ENCODE measurements at places on chromosomes 5 and 9.

DNA sequence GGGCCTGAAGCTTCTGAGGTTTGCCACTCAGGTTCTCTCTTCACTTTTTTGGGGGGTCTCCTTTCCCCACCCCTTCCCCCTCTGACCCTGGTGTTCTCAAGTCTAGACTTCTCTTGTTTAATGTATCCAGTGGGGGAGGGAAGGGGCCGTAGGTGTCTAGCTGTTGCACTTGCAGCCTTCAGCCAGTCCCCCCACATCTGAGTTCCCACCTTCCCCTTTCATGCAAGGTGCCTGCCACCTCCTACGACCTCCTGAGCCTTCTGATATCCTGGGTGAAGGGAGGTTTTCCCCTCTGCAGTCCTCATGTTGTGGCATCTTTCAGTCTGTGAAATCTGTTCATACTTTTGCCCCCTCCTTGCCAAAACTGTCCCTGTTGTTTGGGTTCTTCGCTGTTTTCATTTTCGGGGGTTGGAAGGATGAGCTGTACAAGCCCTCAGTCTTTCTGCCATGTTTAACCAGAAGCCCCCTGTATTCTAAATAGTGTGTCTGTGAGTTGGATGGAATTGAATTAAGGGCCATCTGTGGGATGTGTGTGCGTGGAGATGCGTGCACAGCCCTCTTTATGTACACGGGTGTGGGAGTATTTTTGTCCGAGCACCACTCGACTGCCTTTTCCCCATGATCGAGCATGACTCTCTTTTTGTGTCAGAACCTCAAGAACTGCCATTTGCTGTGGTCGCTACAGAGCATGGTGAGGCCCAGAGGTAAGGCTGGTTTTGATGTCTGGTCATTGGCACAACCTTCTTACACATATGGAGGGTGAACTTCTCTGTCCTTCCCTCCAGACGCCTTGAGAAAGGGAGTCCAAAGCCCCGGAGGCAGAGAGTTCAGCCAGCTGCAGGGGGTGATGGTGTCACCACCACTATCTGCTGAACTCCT is 23.6 kb downstream of the PRRC2B start:
- ATAC-seq = no peak

- no peak for ATAC-seq
Observed at GRCh38 chr5:71483355-71483754, 27.9 kb downstream of the BDP1 start.

DNA sequence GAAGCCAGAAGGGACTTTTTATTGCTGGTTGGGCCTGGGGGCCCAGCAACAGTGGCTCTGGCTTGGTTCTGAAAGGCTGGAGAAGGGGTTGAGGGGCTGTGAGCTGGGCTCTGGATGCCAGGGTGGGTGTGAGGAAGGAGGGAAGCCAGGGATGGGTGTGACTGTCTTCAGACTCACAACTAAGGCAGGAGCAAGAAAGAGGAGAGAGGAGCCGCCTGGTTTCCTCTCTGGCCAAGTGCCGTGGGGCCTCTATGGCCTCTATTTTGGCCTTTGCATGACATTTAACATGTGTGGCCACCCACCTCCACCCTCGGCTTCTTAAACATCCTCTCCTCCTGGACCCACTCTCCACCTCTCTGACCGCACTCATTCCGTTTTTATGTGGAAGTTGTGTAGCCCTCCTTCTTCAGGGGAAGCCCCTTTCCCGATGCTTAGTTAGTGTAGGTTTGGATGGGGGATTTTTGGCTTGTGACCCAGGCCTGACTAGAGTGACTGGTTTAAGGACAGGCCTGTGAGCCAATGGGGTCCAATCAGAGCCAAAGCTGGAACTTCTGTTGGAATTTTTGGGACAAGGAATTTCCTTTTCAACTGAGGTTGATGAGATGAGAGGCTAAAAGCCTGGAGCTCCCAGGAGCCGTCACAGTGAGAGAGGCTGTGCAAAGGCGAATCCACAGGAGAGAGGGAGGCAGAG is 517.8 kb downstream of the CCDC171 start:
- ATAC-seq = no peak

GRCh38 chr5:11497651-11498050 is 406.6 kb downstream of the CTNND2 start:
- ATAC-seq = no peak

GRCh38 chr5:148984345-148984744 is 78.5 kb downstream of the SH3TC2 start:
- no peak for ATAC-seq

- no peak for ATAC-seq
Observed at GRCh38 chr5:105740242-105740641, 1930.5 kb downstream of the EFNA5 start.

DNA sequence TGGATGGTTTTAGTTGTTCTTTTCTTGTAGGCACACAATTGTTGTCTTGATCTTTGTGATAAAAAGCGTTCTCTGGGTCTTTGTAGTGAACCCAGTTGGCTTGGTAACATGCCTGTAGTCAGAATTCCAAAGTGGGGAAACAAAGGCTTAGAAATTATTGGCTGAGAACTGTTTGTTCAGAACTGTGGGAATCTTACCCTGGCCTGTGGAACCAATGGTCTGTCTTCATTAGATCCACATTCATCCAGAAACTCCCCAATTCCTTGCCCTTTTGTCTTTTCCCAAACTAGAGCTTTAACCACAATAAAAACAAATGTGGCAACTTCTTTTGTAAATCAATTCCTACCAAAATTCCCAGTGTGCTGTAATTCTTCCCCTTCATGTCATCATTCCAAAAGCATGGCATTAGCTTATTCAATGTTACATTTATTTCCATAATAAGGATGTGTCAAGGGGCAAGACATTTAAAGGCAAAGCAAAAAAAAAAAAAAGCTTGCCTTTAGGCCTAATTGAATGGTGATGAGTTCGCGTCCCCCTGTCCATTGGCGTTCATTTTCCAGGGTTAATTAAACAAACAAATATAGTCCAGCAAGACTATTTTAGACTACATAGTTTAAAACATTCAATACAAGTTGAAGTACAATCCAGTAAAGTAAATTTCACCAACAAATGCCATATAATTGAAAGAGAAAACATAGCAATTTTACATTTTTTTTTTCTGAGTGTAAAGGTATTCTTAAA is 249.8 kb upstream of the ZNF608 start:
- ATAC-seq = no peak

GRCh38 chr9:22141908-22142307 is 132.8 kb upstream of the CDKN2B start:
- no peak for ATAC-seq

GRCh38 chr5:2200261-2200950 is 317.7 kb upstream of the IRX4 start:
- no peak for ATAC-seq

GRCh38 chr9:14500705-14501104 is 186.8 kb upstream of the NFIB start:
- no peak for ATAC-seq

DNA sequence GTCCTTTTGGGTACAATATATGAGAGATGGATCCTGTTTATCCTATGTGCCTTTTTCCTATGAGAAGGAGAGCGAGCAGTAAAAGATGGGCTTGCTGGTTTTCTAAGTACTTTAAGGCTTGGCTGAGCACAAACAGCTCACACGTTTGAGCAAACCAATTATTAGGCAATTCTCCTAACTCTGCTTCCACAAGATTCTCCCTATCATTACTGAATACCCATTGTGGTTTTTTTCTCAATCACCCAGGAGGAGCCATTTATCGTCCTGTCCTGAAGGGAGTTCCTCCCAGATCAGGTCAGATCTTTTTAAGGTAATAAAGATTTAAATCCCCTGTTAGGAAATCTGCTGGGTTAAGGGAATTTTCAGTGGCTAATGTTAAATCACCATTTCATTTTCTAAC is 19.4 kb upstream of the C1QTNF3 start:
- ATAC-seq = no peak

- ATAC-seq = peak; percentile 77
Observed at GRCh38 chr5:143262393-143263174, 140.9 kb downstream of the NR3C1 start.

GRCh38 chr9:123326662-123327093 is 29.3 kb upstream of the CRB2 start:
- no peak for ATAC-seq

DNA sequence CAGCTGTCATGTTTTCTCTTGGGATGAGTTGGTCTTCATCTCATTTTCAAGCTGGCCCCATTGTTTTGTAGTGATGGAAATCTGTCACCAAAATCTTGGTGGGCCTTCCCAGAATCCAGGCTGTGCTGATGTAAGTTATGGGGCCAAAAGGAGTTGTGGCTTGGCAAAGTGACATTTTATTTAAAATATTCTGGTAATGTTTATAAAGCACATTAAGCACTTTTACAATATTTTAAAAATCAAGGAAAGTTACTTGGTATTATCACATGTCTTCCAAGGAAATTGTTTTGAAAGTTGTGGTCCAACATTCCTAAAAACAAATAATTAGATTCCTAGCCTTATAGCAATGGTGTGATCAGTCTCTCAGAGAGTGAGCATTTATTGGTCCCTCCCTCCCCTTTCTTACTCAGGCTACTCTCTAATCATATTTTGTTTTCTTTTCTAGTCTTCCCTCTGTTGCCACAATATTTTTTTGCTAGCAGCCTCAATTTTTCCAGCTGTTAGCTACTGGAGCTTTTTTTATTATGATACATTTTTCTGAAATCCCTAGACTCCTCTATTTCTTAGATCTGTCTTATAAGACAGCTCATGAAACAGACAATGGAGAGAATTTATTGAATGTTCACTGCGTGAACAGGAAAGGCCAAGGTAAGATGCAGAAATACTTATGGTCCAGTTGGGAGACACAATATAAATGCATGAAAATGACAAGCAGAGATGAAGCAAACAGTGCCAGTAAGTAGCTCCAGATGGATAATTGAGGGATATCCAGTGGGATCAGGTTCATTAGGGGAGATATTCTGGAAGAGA is 408.1 kb upstream of the ZNF608 start:
- no peak for ATAC-seq

DNA sequence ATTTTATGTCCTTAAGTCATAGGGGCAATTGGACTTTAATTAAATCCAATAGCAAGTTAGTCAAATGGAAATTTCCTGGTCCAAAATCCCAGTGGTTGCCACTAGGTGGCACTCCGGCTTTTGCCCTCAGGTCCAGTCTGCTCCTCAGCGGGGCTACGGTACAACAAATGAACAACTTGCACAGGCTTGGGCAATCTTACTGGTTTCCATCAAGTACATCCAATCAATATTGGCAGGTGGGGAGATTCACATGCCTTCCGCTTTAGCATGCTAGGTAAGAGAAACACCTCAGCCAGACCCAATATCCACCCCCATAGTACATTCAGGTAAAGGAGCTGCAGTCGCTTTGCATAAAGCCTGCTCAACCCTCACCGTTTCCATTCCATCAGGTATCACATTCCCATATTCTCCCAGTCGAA is 6.3 kb upstream of the MXD3 start:
- peak; percentile 54 for ATAC-seq

- peak; percentile 84 for ATAC-seq
Observed at GRCh38 chr5:61290791-61291210, 41.3 kb upstream of the ZSWIM6 start.

- no peak for ATAC-seq
Observed at GRCh38 chr5:139461176-139461575, 1.4 kb downstream of the ECSCR start.

- no peak for ATAC-seq
Observed at GRCh38 chr5:6708814-6709213, 4.4 kb upstream of the TENT4A start.

- no peak for ATAC-seq
Observed at GRCh38 chr9:12185856-12186255, 507.3 kb upstream of the TYRP1 start.

GRCh38 chr9:126992427-126992826 is 77.8 kb downstream of the RALGPS1 start:
- no peak for ATAC-seq

DNA sequence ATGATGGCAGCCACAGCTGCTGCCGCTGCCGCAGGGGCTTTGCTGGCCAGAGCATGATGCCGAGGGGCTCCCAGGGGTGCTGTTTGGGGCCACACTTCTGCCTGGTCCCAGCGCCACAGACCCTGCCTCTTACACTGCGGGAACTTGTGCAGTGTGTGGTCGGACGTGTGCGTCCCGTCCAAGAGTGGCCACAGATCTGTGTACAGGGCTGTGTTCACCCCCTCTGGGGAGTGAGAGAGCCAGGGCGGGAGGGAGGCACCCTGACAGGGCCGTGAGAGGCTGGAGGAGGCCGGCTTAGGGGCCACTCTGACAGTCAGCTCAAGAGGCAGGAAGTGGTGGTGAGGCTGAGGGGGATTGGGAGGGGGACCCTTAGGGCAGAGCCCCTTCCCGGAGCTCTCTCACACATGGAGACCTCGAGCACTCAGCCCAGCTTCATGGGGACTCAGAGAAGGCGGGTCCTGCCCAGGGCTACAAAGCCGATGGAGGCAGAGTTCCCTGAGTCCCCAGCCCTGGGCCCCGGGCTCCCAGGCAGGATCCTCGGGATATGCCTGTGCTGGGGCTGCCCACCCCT is 13.1 kb upstream of the CARD19 start:
- ATAC-seq = no peak

- no peak for ATAC-seq
Observed at GRCh38 chr5:55320571-55320970, 12.8 kb downstream of the MTREX start.

DNA sequence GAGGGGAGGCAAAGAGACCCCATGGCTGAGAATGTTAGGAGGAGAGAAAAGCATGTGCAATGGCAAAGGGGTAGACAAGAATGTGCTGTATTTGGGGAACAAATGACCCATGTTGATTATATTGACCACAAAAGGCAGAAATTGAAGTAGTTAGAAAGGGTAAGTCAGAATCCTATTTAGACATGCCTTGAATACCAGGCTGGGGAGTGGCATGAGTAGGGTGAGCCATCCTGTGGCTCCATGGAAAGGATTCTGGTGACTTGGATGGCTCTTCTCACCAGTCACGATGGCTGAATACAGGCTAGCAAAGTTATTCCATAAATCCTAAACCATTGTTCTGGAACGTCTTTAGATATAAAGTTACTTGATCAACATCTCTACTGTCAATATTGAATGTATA is 73.4 kb upstream of the MEF2C start:
- no peak for ATAC-seq

DNA sequence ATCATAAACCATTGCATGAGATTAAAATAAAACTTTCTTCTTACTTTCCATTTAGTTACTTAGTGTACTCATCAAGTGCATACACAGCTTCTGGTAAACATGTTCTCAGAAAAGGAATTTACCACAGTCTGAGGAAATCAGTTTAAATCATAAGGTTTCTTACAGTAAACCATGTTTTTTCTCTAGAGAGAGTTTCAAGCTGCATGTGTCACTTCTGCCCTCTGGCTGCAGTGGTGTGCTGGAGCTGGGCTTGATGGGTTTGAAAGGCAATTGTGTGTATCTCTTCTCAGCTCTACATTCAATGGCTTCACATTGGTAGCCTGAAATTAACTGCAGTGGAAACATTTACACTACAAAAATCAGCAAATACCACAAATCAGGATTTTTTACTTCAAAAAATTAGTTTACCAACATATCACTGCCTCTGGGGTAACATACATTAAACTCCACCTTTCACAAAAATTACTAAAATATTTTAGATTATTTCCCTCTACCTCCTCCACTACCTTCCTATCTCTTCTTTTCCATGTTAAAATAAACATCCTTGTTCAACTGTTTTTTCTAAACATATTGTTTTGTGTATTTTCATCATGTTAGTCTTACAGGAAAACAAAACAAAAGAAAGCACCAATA is 414.3 kb downstream of the ANXA1 start:
- ATAC-seq = no peak
